Cerebellar nuclear complex (tissue), 1 donor: ENCODE measurements at places on chromosomes 6 and 20.

GRCh38 chr20:58308680-58309527, 611 bp upstream of the RAB22A start:
- no peak for DNase-seq

GRCh38 chr6:96898241-96898851, 655 bp upstream of the NDUFAF4 start:
- no peak for DNase-seq

DNA sequence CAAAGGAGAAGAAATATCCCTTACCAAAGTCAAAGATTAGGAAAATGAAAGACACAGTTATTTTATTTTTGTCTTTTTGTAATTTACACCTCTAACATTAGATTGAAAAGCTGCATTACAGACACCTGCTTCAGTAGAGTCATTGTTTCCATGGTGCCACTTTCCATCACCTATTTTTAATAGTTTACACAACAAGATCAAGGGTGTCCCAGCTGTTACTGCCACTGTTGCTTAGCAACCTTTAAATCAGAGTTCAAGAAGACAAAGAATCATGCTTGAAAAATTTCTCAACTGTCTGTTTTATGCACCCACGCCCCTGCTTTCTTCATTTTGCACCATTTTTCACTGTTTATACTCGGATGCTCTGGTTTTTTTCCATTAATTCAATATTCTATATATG, 668.2 kb upstream of the GJE1 start:
- no peak for DNase-seq

- DNase-seq: no peak
Observed at GRCh38 chr20:50237349-50237748, 46.7 kb downstream of the CEBPB start.

DNA sequence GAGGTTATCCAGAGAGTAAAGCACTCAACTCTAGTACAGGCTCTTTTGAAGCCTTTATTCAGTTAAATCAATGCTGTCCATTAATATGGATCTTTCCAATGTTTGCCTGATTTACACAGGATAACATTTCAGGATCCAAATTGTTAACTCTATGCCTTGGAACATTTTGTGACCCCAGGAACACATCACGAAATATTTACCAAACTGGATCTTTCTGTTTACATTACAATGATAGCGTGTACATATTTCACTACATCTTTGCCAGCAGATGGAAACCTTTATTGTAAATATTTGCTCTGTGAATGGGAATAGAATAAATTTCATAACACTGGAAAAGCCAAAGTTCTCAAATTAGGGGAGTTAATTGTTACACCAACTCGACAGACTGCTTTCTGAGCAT, 23.5 kb downstream of the BPIFA2 start:
- no peak for DNase-seq

- DNase-seq: no peak
Observed at GRCh38 chr6:144347448-144347759, 62.3 kb downstream of the UTRN start.

DNA sequence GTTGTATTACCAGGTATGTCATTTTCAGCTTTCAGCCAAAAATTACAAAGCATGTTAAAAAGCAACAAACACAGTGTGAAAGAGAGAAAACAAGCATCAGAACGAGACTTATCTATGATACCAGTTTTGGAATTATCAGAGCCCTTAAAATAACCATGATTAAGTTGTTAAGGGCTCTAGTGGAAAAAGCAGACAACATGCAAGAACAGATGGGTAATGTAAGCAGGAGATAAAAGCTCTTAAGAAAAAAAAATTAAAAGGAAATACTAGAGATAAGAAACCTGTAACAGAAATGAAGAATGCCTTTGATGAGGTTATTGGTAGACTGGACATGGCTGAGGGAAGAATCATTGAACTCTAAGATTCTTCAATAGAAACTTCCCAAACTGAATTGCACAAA, 127.5 kb upstream of the SCGN start:
- no peak for DNase-seq

- no peak for DNase-seq
Observed at GRCh38 chr20:12949429-12949980, 59.3 kb upstream of the SPTLC3 start.
